ENCODE measurements at places on chromosomes 2 and 18.

- DNase-seq = peak; percentile 32
These were observed 544.1 kb upstream of the CDH7 start for GRCh38 chr18:65206551-65207260.

GRCh38 chr18:23143016-23143814 is 7.9 kb downstream of the CABLES1 start:
- no peak for DNase-seq

DNA sequence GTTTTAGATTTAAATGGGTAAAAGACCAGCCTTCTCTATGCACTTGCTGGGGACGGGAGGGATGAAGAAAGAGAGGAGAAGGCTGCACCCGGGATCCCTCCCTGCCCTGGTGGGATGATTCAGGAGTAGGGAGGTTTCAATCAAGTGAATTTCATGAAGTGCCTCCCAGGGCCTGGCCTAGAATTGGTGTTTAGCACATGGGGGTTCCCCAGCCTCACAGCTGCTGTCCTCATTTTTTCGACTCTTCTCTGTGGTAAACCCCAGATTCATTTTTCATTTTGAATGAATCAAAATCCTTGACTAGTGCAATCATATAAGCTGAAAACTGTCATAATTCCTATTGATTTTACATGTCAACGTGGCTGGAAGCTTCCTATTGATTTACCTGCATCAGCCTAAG is 81.1 kb downstream of the LPIN1 start:
- no peak for DNase-seq

DNA sequence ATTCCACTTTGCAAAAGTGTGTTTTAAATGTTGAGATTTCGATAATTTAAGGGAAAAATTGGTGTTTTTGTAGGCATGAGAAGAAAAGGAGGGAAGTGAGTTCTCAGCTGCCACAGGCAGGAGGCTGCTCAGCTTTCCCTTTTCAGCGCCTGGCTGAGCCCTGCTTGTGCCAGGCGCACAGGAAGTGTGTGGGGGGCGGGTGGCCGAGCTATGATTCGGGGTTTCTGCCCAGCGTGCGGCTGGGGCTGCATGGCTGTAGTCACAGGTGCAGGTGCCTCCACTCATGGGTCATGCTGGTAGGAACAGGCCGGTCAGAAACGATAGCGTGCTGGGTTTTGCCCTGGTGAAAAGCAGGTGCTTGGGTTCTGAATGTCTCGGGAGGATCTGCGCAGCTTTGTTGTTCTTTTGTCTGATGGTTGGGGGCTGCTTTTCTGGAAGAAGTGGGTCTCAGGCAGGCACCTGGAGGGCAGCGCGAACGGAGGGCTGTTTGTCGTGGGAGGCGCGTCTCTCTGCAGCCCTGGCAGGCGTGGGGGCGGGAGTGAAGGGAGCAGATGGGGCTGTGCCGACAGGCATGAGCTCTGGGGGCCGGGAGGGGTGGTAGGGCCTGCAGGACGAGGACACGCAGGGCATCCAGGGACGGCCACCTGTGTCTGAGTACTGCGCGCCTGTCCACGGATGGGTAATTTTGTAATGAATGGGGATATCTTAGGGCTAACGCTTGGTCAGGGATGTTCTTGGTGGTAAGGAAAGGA is 2.1 kb downstream of the KCNG2 start:
- no peak for DNase-seq

- DNase-seq = no peak
These were observed 150.7 kb downstream of the GALNT14 start for GRCh38 chr2:30987566-30987965.

GRCh38 chr2:85776672-85777071 is 22.9 kb downstream of the ATOH8 start:
- DNase-seq = no peak

DNA sequence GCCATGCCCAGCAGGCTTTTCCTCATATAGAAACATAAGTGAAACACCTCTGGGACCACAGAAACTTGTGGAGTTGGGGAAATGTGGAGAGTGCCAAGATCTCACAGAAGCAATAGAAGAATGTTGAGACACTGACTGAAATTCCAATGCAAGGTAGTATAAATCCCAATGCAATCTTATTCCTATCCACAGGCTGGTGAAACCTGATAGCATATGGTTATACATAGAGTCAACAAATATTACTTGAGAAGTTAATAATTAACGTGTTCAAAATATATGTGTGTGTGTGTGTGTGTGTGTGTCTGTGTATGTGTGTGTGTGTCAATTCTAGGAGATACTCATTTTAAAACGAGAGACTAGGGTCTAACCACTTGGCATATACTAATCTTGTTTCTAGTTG is 776.8 kb upstream of the ACVR2A start:
- no peak for DNase-seq

- no peak for DNase-seq
These were observed 26.0 kb downstream of the MAP3K20 start for GRCh38 chr2:173101687-173102086.

GRCh38 chr2:233059797-233060500 is at the start of gene INPP5D:
TSS of gene INPP5D (plus strand) at chr2:233060342. CDS start at chr2:233060479, 137 bp downstream.
- no peak for DNase-seq

GRCh38 chr2:157771234-157771633 is 104.9 kb downstream of the ACVR1 start:
- DNase-seq = no peak

GRCh38 chr2:155384555-155385123 is 686.1 kb downstream of the KCNJ3 start:
- no peak for DNase-seq

GRCh38 chr2:177597759-177598158 is 205.2 kb downstream of the AGPS start:
- no peak for DNase-seq

DNA sequence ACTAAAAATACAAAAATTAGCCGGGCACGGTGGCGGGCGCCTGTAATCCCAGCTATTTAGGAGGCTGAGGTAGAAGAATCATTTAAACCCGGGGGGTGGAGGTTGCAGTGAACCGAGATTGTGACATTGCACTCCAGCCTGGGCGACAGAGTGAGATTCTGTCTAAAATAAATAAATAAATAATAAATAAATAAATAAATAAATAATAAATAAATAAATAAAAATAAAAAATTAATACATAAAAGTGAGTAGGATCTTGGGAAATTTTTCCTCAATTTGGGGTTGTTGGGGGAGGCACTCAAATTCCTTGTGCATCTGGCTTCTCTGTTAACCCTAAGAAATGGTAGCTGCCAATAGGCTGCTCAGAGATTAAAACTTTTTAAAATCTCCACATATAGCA is 20.3 kb upstream of the FOXI3 start:
- no peak for DNase-seq

DNA sequence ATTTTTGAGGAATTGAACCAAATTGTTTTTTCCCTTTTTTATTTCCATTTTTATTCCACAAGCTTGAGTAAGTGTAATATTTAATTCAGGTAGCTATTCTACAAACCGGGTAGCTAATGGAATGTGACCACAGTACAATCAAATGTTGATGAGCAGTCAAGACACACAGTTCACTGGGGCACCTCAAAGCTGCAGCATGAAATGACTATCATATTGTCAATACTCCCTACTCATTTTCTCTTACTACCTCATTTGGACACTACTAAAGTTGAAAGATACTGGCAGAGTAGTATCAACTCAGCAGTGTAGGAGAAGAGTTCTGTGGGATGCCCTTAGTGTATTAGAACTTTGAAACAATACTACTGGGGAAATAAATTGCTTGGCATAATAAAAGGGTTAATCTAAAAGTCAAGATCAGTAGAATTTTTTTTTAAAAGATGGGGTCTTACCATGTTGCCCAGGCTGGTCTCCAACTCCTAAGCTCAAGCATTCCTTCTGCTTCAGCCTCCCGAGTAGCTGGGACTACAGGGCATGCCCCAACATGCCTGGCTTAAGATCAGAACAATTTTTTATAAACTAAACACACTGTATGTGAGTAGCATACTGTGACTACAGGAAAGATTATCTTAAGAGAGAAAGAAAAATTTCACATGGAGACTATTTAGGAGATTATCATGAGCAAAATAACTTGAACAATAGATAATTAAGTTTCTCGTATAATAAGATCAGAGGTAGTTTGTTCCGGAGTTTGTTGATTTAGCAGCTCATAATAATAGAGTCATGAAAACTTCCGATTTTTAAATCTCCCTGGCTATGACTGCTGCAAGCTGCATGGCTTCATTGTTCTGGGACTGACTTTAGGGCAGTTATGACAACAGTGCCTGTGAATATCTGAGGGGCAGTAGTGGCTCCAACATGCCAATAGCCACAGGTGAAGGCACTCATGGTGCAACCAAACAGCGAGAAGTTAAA is 43.7 kb downstream of the MYO3B start:
- no peak for DNase-seq

- DNase-seq = peak; percentile 76
These were observed 12.8 kb upstream of the GBX2 start for GRCh38 chr2:236180831-236181453.

Data from endothelial cell (in vitro differentiated cells).